ENCODE measurements at places on chromosomes 4 and X. TPM values are rescaled to one million over a fixed set of nuclear protein-coding genes. Genes with fewer than 3 reads are reported as not detected.

GRCh38 chr4:73250642-73251041, 8.0 kb downstream of the ANKRD17 start:
- peaks cover 4% of the 10 kb centered on the region for H3K4me1 ChIP-seq
- no peak overlapping the region for H3K4me3 ChIP-seq
- H3K36me3 ChIP-seq, result no peaks in the 10 kb centered on the region
- no peaks in the 10 kb centered on the region for H3K27me3 ChIP-seq
- no peak overlapping the region for H3K27ac ChIP-seq

- no peak for DNase-seq
- no peaks in the 10 kb centered on the region for H3K27me3 ChIP-seq
- no peaks in the 10 kb centered on the region for H3K4me1 ChIP-seq
- H3K4me3 ChIP-seq, result no peak overlapping the region
These were observed 24.3 kb upstream of the CD38 start for GRCh38 chr4:15753786-15754185.

DNA sequence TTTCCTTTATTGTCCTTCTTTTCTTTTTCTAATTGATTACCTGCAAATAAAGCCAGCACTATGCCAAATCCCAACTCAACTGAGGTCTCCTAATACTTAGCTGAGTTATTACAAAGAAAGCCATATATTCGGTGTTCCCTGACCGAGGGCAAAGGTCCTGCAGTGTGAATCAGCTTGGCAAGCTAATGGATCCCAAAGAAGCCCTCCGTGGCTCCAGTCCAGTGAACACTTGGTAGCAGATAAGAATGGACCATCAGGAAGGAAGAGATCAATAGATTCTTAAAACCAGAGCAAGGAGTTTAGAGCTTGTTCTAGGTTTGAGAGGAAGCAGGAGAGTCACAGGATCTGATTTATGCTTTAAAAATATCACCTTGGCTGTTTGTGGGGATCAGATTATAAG, 8.5 kb downstream of the LDB2 start:
- H3K27ac ChIP-seq, result no peak overlapping the region
- H3K27me3 ChIP-seq, result no peaks in the 10 kb centered on the region
- no peak overlapping the region for H3K4me3 ChIP-seq
- no peaks in the 10 kb centered on the region for H3K4me1 ChIP-seq
- DNase-seq, result no peak

DNA sequence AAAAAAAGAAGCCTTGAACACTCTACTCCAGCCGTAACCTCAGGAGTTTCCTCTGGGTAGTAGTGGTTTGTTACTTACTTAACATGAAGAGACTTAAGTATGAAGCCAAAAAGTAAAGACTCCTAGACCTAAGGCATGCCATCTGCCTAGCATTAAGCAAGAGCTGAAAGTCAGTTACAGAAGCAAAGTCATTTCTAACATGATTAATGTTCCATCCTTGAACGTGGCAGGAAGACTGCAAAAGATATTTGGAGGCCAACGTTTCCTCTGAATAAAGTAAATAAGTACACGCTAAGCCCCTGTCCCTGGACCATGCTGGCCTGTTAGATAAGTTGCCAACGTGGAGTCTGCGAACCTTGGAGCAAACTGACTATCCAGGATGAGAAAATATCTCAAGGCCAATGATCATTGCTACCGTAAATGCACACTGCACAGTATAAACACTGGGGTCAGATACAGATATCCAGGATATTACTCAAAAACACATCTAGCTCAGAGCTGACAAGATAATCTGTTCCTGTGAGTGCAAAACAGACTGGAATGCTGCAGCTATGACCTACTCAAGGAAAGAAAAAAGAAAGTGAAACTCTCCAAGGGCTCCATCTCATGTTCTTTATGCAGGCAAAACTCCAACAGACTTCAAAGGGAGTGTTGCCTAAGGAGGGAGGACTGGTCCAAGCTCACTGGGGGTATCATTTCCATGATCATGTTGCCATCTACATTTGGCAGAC, 255.8 kb downstream of the COL25A1 start:
- H3K36me3 ChIP-seq, result no peaks in the 10 kb centered on the region
- DNase-seq, result no peak
- H3K27ac ChIP-seq, result no peak overlapping the region
- H3K27me3 ChIP-seq, result no peaks in the 10 kb centered on the region

GRCh38 chr4:38768968-38769394, 13.8 kb downstream of the TLR10 start:
- no peaks in the 10 kb centered on the region for H3K4me1 ChIP-seq
- no peaks in the 10 kb centered on the region for H3K27me3 ChIP-seq
- no peak for DNase-seq
- no peaks in the 10 kb centered on the region for H3K36me3 ChIP-seq
- H3K27ac ChIP-seq, result no peak overlapping the region

GRCh38 chr4:106160560-106160959, 155.4 kb downstream of the TBCK start:
- no peak overlapping the region for H3K27ac ChIP-seq
- no peaks in the 10 kb centered on the region for H3K27me3 ChIP-seq
- no peak for DNase-seq
- no peaks in the 10 kb centered on the region for H3K36me3 ChIP-seq
- H3K4me1 ChIP-seq, result no peaks in the 10 kb centered on the region
- no peak overlapping the region for H3K4me3 ChIP-seq

DNA sequence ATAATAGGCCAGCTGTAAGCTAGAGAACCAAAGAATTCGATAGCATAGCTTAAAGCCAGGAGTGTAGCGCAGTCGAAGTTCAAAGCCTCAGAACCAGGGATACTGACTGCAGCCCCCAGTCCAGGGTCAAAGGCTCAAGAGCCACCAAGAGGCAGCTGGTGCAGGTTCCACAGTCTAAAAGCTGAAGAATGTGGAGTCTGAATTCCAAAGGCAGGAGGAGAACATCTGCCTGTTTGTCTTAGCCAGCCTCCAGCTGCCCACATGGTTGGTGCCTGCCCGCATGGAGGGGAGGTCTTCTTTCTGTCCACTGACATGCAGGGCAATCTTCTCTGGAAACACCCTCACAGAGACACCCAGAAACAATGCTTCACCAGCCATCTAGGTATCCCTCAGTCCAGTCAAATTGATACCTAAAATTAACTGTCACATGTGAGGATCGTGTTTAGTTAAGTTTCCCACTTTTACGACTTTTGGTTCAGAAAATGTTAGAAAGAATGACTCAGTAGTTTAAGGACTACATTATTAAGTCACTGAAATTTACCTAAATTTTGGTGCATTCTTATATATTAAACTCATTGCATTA, 52.8 kb upstream of the RHOH start:
- H3K4me3 ChIP-seq, result no peak overlapping the region
- no peaks in the 10 kb centered on the region for H3K36me3 ChIP-seq
- H3K4me1 ChIP-seq, result no peaks in the 10 kb centered on the region
- H3K27ac ChIP-seq, result no peak overlapping the region
- no peak for DNase-seq

DNA sequence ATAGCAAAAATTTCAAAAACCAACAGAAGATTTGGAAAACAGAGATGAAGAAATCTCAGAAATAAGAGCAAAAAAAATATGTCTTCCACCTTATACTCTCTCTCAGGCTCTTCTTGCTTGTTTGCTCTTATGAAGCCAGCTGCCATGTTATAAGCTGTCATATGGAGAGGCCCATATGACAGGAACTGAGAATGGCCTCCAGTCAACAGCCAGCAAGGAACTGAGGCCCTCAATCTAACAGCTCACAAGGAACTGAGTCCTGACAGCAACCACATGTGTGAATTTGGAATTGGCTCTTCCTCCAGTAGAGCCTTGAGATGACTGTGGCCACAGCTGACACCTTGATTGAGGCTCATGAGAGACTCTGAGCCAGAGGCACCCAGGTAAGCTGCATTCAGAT, 51.3 kb upstream of the MAOA start:
- DNase-seq, result no peak
- H3K4me1 ChIP-seq, result no peaks in the 10 kb centered on the region
- H3K4me3 ChIP-seq, result no peak overlapping the region
- H3K27ac ChIP-seq, result no peak overlapping the region
- H3K27me3 ChIP-seq, result no peaks in the 10 kb centered on the region
- no peaks in the 10 kb centered on the region for H3K36me3 ChIP-seq

GRCh38 chrX:100750883-100751282, 19.0 kb upstream of the SYTL4 start:
- H3K27ac ChIP-seq, result no peak overlapping the region
- H3K27me3 ChIP-seq, result no peaks in the 10 kb centered on the region
- H3K4me3 ChIP-seq, result no peak overlapping the region
- H3K36me3 ChIP-seq, result no peaks in the 10 kb centered on the region

DNA sequence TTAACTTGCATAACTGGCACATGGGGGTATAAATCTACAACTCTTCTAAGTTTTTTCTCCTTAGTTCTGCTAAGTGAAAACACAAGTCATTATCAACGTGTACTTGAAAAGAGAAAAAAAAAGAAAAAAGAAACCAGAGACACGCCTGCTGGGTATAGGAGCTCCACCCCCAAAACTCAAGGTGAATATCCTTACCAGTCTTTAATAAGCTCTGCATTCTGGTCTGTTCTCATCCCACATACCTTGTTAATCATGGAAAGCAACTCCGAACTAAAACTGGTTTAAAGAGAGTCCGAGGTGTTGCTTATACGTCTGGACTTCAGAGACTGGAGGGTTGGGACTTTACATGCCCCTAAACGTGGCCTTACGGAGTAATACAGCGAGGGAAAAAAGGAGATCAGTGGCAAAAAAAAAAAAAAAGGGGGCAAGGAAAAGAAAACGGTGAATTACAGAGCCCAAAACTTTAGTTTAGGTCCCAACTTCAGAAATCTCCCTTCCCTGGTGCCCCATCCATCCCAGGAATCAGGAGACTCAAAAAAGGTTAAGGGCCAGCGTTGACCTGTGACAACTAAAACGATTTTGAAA, 1.0 kb downstream of the PGRMC2 start:
- DNase-seq, result peak; percentile 63
- no peaks in the 10 kb centered on the region for H3K4me1 ChIP-seq
- H3K4me3 ChIP-seq, result peak overlapping the region; percentile 74
- H3K27ac ChIP-seq, result peak overlapping the region; percentile 93
- no peaks in the 10 kb centered on the region for H3K27me3 ChIP-seq
- no peaks in the 10 kb centered on the region for H3K36me3 ChIP-seq

DNA sequence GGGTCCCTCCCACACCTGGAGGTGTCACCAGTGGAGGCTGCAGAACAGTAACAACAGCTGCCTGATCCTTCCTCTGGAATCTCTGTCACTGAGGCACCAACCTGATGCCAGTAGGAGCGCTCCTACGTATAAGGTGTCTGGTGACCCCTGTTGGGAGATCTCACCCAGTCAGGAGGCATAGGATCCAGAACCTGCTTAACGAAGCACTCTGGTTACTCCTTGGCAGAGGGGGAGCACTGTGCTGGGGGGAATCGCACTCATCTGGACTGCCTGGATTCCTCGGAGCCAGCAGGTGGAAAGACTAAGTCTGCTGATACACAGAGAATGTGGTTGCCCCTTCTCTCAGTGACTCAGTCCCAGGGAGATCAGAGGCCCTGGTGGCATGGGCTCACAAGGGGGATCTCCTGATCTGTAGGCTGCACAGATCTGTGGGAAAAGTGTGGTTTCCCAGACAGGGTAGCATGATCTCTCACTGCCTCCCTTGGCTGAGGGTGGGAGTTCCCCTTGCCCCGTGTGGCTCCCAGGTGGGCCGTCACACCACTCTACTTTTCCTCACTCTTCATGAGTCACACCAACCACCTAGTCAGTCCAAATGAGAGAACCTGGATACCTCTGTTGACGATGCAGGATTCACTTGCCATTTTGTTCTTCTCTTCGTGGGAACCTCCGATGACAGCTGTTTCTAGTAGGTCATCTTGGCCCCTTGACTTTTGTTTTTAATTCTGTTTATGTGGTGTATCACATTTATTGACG, 305.9 kb downstream of the IDS start:
- H3K4me3 ChIP-seq, result no peak overlapping the region
- H3K27me3 ChIP-seq, result no peaks in the 10 kb centered on the region
- no peaks in the 10 kb centered on the region for H3K4me1 ChIP-seq
- DNase-seq, result no peak
- no peaks in the 10 kb centered on the region for H3K36me3 ChIP-seq
- no peak overlapping the region for H3K27ac ChIP-seq

DNA sequence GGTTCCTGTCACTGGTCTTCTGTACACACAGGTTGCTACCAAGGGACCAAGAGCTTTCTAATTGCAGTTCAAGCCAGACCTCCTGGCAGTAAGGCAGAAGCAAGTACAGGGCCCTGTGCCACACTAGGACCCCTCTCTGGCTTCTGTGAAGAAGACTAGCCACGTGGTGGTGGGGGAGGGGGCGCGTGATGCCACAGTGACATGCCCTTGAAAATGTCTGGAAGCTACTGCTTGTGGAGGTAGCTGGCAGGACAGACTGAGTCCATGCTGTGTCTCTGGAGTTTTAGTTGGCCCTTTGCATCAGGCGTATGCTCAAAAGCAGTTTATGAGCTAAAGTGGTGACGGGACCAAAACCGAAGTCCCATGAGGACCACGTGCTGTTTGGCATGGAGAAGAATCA, 50.9 kb downstream of the RTL5 start:
- no peaks in the 10 kb centered on the region for H3K4me1 ChIP-seq
- H3K27ac ChIP-seq, result no peak overlapping the region
- H3K27me3 ChIP-seq, result no peaks in the 10 kb centered on the region
- no peaks in the 10 kb centered on the region for H3K36me3 ChIP-seq
- no peak overlapping the region for H3K4me3 ChIP-seq
- no peak for DNase-seq

- H3K4me1 ChIP-seq, result no peaks in the 10 kb centered on the region
- H3K27me3 ChIP-seq, result no peaks in the 10 kb centered on the region
- H3K4me3 ChIP-seq, result no peak overlapping the region
- no peak for DNase-seq
- no peaks in the 10 kb centered on the region for H3K36me3 ChIP-seq
- no peak overlapping the region for H3K27ac ChIP-seq
These were observed 24.1 kb upstream of the SOD3 start for GRCh38 chr4:24771241-24771640.

DNA sequence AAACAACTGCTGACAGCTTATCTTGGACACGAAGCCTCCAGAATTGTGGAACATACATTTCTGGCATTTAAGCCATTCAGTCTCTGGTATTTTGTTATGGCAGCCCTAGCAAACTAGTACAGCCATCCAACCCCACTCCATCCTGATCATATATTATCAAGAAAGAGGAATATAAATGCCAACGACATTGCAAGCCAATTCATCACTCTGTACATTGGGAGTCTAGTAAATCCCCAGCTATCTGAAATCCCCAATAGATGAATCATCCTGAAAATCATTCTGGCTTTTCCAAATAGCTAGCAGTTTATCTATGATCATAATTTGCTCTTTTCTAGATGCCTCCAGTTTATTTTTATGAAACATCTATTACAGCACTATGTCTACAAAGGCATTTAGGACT, 41.1 kb downstream of the FRMD7 start:
- H3K4me3 ChIP-seq, result no peak overlapping the region
- H3K4me1 ChIP-seq, result no peaks in the 10 kb centered on the region
- no peak overlapping the region for H3K27ac ChIP-seq
- H3K36me3 ChIP-seq, result no peaks in the 10 kb centered on the region
- H3K27me3 ChIP-seq, result no peaks in the 10 kb centered on the region

DRD5 gene
- total RNA-seq, result not detected

IL13RA2 gene
- not detected for total RNA-seq

RNF150 gene
- 0.86 TPM for total RNA-seq

FAM47E gene
- 3.9 TPM for total RNA-seq

CYTL1 gene
- total RNA-seq, result not detected

SPACA5 gene
- total RNA-seq, result not detected

ETDA gene
- total RNA-seq, result not detected

Measured in colonic mucosa (tissue), 4 donors.